ENCODE measurements at places on chromosomes 5 and 9. TPM values are rescaled to one million over a fixed set of nuclear protein-coding genes. Genes with fewer than 3 reads are reported as not detected.

The PCDHB7 gene
- 1.0 TPM for total RNA-seq

The CCL21 gene
- total RNA-seq, result not detected

The GARIN3 gene
- not detected for total RNA-seq

The PCDHA1 gene
- not detected for total RNA-seq

Measured in astrocyte (in vitro differentiated cells and primary cell).